ENCODE measurements at places on chromosomes 5 and 9.
A peak's percentile ranks its signal among the peaks of the same experiment; 100 is the strongest.

GRCh38 chr9:114606068-114606467 is 5.0 kb upstream of the TMEM268 start:
- DNase-seq, result no peak

- DNase-seq, result no peak
These were observed 621 bp downstream of the NR6A1 start for GRCh38 chr9:124770359-124771020.

DNA sequence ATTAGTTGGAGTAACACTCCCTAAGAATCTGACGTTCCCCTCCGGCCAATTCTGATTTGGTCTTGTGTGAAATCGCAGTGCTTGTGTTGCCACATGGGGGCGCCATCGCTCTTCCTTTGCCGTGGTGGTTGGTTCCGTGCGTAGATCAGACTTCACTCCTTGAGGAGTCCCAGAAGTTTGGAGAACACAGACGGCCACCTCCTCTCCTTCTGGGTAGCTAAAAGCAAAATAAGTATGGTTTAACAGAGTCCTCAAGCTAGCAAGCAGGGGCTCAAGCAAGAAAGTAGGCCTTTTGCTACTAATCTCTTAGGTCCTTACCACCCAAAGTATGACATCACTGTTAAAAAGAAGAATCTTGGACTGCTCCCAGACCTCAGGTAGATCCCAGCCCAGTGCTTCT is 59.5 kb downstream of the HSPA4 start:
- DNase-seq, result peak; percentile 73

DNA sequence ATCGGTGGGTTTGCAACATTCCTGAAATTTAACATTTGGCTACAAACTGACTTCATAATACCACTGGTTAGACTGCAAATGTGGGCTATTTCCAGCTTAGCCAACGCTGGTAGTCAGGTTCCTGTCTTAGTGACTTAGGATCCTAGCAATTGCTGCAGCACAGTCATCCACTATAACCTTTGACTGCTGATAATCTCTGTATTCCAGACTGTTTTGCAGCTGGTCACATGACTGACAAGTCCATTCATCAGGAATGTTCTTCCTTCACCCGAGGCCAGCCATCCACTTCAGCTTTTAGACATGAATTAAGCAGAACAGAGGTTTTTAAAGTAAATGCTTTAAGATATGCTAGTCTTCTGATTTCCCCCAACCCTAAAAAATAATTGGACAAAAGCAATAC is 425.9 kb upstream of the MPDZ start:
- DNase-seq, result no peak

GRCh38 chr5:77642738-77643653 is 4.5 kb upstream of the OTP start:
- DNase-seq, result no peak
